GM04503 (cell line): ENCODE measurements at places on chromosomes 4 and X.

DNA sequence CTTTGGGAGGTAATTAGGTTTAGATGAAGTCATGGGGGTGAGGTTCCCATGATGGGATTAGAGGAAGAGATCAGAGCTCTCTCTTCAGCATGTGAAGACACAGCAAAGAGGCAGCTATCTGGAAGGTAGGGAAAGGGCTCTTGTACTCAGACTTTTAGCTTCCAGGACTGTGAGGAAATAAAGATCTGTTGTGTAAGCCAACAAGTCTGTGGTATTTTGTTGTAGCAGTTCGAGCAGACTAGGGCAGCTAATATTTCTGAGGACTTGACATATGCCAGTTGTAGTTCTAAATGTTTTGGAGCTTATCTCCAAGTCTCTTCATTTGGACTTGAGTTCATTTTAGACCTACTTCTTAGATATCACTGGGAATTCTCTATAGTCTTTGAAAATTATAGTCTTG lies 137.3 kb upstream of the PDE5A start:
- DNase-seq = no peak

GRCh38 chr4:7034262-7035081 lies 8.7 kb upstream of the TADA2B start:
- DNase-seq = peak; percentile 25

- DNase-seq = no peak
Measured at GRCh38 chrX:23745786-23746185, 2.7 kb upstream of the ACOT9 start.

- no peak for DNase-seq
Measured at GRCh38 chrX:150704030-150704613, 10.9 kb downstream of the MTMR1 start.

DNA sequence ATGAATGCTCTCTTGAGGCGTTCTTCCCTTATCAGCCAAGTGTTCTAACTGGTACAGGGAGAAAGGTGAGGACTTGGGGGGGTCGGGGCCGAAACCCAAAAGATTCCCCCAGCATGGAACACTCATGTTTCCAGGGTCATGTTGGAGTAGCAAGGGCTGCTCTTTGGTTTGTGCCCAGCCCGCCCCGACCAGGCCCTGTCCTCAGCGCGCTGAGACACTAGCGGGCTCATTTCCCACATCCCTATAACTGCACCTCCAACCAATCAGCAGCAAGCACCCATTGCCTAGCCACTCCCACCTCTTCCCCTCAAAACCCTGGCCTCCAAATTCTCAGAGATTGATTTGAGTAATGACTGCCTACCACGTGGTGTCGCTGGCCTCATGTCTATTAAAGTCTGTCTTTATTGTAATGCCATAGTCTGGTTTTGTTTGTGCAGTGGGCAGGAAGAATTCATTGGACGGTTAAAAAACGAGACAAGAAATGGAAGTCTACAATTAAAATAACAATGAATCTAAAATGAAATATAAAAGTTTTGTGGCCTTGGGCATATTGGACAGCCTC lies 1928.4 kb downstream of the STIM2 start:
- no peak for DNase-seq

GRCh38 chr4:48194971-48195370 lies 60.9 kb upstream of the TXK start:
- DNase-seq = no peak

DNA sequence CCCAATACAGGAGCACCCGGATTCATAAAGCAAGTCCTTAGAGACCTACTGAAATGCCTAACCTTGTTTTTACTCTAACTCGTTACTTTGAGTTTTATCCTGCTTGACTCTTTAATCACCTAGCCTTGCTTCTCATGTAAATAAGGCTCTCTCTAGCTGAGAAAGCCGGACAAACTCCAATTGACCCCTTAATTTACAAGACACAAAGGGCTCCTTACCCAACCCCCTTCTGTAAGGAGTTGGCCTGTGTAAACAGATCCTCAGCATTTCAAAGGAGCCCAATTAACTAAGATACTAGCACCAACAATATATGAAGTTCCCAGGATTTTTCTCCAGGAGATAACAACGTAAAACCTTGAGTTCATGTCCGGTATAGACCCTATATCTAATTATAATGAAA lies 61.7 kb downstream of the CT47B1 start:
- no peak for DNase-seq

DNA sequence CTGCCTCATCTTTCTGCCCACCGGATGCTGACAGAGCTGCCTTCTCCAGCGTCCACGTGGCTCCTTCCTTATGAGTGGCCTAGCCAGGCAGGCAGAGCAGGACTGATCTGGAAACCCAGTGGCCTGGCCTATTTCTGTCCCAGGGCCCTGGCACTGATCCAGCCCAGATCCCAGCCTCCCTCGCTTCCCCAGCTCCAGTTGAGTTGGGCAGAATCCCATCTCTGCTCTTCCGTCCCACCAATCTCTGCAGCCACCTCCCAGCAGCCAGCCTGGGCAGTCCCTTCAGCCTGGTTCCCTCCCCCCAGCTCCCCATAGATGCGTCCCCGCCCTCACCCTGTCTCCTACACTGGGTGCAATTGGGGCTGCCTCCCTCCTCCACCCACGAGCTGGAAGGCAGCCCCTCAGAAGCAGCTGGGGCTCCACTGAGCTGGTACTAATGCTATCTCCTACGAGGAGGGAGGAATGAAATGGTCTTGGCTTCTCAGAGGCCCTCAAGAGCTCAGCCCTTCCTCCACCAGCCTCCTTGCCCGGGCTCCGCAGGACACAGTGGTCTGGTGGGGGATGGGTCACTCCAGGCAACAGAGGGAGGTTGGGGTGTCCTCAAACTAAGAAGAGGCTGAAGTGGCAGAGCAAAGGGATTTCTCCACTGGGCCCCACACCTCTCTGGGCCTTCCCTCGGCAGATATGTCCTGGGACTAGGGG lies 94.2 kb downstream of the PJA1 start:
- DNase-seq = no peak

DNA sequence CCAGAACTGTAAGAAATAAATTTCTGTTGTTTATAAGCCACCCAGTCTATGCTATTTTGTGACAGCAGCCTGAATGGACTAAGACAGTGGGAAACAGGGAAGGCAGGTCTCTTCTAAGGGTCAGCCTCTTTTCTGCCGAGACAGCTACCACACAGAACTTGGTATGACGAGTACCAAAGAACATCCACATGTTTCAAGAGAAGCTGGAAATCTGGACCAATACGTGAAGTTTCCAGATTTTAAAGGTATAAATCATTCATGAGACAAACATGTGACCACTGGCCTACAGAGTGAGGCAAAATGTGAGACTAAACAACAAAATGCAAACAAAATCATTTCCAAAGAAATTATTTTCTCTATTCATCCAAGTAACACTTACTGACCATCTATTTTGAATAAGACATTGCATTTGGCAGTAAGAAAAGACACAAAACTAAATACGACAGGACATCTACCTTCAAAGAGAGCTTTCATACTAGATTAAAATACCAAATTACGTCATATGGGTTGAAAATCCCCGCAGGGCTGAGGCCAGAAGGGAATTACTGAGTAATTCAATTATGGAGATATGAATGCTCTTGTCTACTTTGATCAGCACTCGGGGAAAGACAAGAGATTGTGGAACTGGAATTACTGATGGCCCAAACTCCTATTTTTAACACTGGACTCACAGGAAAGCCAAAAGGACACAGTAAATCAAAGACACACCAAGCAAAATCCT lies 7.2 kb downstream of the SCARB2 start:
- DNase-seq = no peak

- DNase-seq = no peak
Measured at GRCh38 chrX:68719904-68720614, 72.6 kb downstream of the STARD8 start.

DNA sequence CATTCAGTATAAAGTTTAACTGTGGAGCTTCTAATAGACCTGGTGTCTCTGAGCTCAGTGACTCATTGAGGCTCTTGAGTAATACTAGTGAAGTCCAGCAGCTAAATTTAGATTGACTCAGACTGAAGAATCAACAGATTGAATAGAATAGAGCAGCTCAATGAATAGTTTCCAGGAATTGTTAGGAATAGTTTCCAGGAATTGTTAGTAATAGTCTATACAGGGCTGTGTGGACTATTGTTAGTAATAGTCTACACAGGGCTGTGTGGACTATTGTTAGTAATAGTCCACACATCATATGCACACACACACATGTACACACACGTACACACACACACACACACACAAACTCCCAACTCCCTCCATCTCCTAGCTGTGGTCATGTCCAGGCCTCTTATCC lies 3.0 kb downstream of the GIMD1 start:
- peak; percentile 88 for DNase-seq

- no peak for DNase-seq
Measured at GRCh38 chr4:106247600-106247999, 68.4 kb downstream of the TBCK start.

DNA sequence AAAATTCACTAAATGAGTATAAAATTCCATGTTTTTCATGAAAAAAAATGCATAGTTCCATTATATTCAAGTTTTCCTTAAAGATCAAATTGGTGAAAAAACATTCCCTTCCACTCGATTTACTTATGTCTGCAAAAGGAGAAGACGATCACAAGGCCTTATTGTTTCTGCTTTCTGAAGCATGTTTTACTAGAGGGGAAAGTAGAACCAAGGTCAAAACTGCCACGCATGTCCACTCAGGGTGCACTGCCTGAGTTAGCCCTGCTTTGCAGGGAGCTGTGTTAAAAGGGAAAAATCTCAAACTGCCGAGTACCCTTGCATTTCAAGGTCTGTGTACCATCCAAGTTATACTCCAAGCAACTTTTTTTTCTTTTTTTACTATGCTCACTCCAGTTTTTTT lies 57.2 kb downstream of the TRAPPC11 start:
- no peak for DNase-seq

GRCh38 chr4:112316360-112316759 lies 19.2 kb downstream of the ALPK1 start:
- DNase-seq = no peak

- DNase-seq = no peak
Measured at GRCh38 chrX:47749185-47749967, 87.3 kb upstream of the ZNF81 start.

- no peak for DNase-seq
Measured at GRCh38 chr4:118772081-118772766, 63.7 kb downstream of the SEC24D start.

- no peak for DNase-seq
Measured at GRCh38 chr4:84264652-84265051, 234.4 kb downstream of the NKX6-1 start.

GRCh38 chr4:56099378-56099786 lies 150.6 kb downstream of the CEP135 start:
- DNase-seq = no peak

DNA sequence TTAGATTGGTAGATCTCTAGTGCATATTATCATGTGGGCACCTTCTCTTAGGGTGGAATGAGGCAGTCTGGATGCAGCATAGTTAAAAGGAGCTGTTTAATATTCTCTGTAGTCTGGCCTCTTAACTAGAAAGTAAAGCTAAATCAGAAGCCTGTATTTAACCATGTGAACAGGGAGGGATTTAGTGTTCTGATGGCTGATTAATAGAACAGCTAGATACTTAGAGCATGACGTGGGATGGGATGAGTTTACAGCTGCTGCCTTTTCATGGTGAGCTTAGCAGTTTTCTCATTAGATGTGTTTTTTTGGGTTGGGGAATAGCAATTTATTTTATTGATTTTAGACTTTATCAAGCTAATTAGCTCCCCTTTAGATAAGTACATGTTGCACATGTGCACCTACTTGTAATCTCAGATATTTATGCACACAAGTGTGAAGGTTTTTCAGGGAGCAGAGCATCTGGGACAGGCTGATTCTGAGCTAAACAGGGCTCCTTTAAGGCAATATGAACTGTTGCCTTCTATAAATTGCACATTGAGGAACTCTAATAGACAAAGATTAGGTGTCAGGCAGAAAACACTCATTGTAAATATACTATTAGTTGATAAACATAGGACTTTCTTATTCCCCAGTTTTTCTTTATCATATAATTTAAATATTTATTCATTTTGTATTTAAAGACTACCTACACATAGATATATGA lies 34.1 kb downstream of the YIPF6 start:
- DNase-seq = no peak

- DNase-seq = no peak
Measured at GRCh38 chr4:3255611-3256186, 6.7 kb downstream of the MSANTD1 start.

- DNase-seq = no peak
Measured at GRCh38 chr4:128549636-128550035, 259.9 kb upstream of the JADE1 start.

GRCh38 chrX:107560980-107561379 lies 67.3 kb upstream of the PRPS1 start:
- DNase-seq = no peak

- no peak for DNase-seq
Measured at GRCh38 chr4:56803471-56803870, 18.0 kb downstream of the SPINK2 start.

GRCh38 chrX:123617007-123617406 lies 115.8 kb downstream of the THOC2 start:
- no peak for DNase-seq

GRCh38 chrX:63418211-63418610 lies 67.1 kb upstream of the SPIN4 start:
- no peak for DNase-seq

DNA sequence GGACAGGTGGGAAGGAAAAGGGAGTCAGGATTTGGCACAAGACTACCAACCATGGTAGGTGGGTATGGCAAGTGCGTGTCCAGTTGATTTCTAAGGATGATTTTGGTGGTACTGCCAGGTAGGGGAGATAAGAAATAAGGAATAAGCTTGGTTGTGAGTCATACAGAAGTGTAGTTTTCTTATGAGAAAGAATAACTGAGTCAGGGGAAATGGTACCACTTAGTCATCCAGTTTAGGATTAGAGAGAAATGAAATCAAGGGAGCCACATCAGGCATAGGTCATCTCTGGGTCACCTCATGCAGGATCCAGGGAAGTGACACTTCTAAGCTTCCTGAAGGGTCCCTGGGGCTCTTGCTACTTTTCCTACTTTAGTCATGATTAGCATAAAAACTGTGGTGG lies 107.1 kb upstream of the C1GALT1C1 start:
- no peak for DNase-seq

DNA sequence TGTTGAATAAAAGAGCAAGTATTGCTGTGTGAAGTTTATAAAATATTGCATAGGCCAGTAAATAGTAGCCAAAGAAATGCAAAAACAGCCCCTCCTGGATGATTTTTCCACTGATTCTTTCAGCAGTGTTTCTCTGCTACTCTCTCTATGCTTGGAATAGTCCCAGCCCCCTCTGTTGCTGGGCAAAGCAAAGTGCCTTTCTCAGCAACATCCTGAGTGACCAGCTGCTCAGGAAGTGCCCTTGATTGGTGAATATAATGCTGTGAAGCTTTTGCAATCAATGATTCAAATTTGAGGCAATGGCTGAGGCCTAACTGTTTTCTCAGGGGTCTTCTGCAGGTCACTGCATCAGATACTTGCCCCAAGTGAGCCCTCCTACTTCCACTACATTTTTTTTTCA lies 656.7 kb downstream of the ZNF674 start:
- no peak for DNase-seq

DNA sequence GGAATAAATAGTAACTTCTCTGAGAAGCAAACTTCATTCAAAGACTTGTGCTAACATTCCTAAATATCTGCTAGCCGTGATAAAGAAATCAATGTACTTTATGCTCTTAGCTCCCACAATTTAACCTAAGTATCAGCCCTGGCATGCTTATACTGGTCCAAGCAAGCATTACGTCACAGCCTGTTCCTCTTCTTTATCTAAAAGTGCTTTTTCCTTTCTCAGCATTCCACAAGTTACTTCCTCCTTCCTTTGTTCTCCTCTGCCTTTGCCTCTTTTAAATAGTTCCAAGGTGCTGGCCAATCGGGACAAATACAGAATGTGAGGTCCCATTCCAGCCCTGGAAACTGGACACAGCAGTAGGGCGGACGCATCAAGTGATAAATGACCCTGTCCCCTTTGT lies 249.6 kb downstream of the DHRSX start:
- DNase-seq = no peak

GRCh38 chrX:134174273-134174660 lies 62.7 kb upstream of the CCDC160 start:
- DNase-seq = no peak
